ENCODE measurements at places on chromosomes 1 and 21. TPM values are rescaled to one million over a fixed set of nuclear protein-coding genes. Genes with fewer than 3 reads are reported as not detected.

GRCh38 chr1:167291539-167292185 is 71.0 kb downstream of the POU2F1 start:
- H3K4me1 ChIP-seq: peaks cover 28% of the 10 kb centered on the region
- no peak overlapping the region for H3K4me3 ChIP-seq
- no peak overlapping the region for H3K27ac ChIP-seq
- H3K27me3 ChIP-seq: no peaks in the 10 kb centered on the region

GRCh38 chr1:58392083-58392482 is 154.4 kb downstream of the OMA1 start:
- no peaks in the 10 kb centered on the region for H3K4me1 ChIP-seq
- DNase-seq: no peak
- no peaks in the 10 kb centered on the region for H3K27me3 ChIP-seq
- no peak overlapping the region for H3K27ac ChIP-seq
- H3K36me3 ChIP-seq: no peaks in the 10 kb centered on the region

DNA sequence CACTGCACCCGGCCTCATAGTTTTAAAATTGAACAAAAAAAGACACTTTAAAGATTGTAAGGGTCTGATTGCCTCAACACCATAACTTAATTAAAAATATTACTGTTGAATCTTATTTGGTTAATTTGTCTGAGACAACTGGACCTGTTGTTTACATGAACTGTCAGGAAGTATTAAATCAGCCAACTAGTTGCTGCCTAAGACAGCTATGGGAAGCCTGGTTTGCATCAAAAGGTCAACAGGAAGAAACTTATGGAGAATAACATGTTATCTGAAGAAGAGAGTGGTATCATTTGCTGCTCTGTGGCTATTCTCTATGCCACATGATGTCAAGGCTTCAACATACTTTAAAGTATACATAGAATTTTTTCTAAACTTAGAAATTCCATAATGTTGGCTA is 853.5 kb upstream of the ADAMTS5 start:
- H3K27me3 ChIP-seq: no peaks in the 10 kb centered on the region
- no peak overlapping the region for H3K4me3 ChIP-seq
- no peak for DNase-seq
- no peaks in the 10 kb centered on the region for H3K36me3 ChIP-seq
- H3K4me1 ChIP-seq: no peaks in the 10 kb centered on the region
- no peak overlapping the region for H3K27ac ChIP-seq

DNA sequence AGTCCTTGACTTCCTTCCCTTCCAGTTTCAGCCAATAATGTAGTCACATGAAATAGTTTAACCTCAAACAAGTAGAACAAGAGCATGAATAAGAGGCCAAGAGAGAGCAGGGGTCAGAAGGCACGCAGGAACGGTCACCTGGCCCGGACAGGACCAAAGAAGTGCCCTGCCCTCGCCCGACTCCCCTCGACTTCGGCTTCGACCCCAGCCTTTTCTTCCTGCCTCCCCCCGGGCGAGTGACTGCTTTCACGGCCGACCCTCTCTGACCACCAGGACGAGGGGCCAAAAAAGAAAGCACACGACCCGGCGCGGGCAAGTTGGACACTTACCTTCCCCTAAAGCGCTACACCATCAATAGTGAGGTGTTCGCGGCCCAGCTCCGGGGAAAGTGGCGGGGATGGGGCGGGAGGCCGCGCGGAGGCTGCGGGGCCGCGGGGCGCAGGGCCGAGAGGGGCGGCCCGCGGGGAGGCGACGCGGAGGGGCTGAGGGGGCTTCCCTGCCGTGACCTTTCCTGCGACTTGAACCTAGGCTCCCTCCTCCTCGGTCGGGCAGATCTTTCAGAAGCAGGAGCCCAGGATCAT is 519 bp downstream of the RERE start:
- no peaks in the 10 kb centered on the region for H3K27me3 ChIP-seq
- peak overlapping the region; percentile 77 for H3K4me3 ChIP-seq
- H3K36me3 ChIP-seq: no peaks in the 10 kb centered on the region
- peak overlapping the region; percentile 95 for H3K27ac ChIP-seq
- H3K4me1 ChIP-seq: peaks cover 14% of the 10 kb centered on the region

DNA sequence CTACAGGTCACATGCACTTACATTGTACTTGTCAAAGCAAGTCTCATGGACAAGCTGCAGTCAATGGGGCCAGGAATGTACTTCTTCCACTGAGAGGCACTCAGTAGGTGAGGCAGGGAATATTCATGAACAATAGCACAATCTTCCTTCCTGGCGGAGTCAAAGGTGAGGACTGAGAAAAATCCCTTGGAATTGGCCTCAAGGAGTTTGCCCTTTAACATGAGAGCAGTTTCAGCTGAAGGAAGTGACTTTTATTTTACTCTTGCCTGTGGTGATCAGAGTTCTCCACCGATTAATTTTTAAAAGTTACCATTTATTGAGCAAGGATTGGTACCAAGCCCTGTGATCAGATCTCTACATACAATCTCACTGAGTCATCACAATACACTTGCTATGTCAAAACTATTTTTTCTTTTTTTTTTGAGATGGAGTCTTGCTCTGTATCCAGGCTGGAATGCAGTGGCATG is 11.2 kb upstream of the AK2 start:
- no peak overlapping the region for H3K27ac ChIP-seq
- no peak for DNase-seq
- H3K4me1 ChIP-seq: peaks cover 8% of the 10 kb centered on the region
- no peaks in the 10 kb centered on the region for H3K36me3 ChIP-seq
- H3K4me3 ChIP-seq: no peak overlapping the region
- no peaks in the 10 kb centered on the region for H3K27me3 ChIP-seq

DNA sequence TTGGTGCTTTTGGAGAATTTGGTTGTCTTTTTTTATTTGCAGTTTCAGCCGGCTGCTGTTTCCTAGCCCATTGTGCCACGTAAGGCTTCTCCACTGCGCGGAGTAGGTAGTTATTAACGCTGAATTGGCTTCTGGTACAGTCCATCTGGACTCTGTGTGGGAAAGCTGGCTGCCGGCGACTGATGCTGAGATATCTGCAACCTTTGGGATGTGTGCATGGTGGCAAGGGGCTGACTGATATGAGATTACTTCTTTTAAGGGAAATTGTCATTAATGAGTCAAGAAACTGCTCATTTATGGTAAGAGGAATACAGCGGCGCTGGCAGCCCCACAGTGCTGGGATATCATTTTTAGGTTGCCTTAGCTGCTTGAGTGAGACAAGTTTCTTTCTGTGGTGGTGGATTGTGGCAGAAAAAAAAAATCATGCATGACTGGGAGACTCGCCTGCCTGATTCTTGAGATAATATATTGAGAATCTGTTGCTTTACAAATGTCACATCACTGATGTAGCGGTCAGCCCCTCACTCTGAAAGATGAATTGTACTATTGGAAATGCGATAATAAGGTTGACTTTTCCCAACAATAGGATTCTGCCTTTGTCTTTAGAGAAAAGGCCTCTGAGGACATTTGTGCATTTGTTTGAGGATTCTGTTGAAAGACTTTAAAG is 2.5 kb upstream of the ELAVL4 start:
- H3K36me3 ChIP-seq: no peaks in the 10 kb centered on the region
- H3K4me3 ChIP-seq: no peak overlapping the region
- H3K27me3 ChIP-seq: no peaks in the 10 kb centered on the region
- no peaks in the 10 kb centered on the region for H3K4me1 ChIP-seq
- no peak for DNase-seq
- H3K27ac ChIP-seq: no peak overlapping the region

AUNIP gene
- total RNA-seq: 0.56 TPM

Data from right lobe of liver (tissue), 6 donors.